ENCODE measurements at places on chromosomes 2 and 18. TPM values are rescaled to one million over a fixed set of nuclear protein-coding genes. Genes with fewer than 3 reads are reported as not detected.

- no peak for DNase-seq
Measured at GRCh38 chr2:217247476-217247875, 387.6 kb upstream of the TNP1 start.

Gene M1AP
- 11.7 TPM for total RNA-seq

Gene TUBA4B
- 0.25 TPM for total RNA-seq

GRCh38 chr18:49170145-49170544 is 219.4 kb upstream of the SMAD7 start:
- no peak for DNase-seq

Measured in testis (tissue), 5 donors.